ENCODE measurements at places on chromosomes 6 and 20.

- no peak for DNase-seq
Observed at GRCh38 chr6:121382467-121383121, 48.3 kb upstream of the TBC1D32 start.

DNA sequence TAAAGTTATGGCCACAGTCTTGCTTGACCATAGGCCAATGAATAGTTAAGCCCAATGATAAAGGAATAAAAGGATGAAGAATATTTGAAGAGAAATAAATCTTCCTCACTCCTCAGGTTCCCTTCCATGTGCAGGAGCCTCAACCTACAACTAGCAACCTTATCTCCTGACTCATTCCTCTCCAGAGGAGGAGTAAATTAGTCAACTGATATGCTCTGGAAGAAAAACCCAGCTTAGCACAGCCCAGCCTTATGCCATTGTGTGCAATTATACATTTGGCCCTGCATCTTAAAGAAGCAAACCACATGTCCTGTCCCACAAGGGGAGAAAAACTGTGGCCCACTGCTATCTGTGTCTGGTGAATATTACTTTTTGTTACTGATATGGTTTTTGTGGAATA is 82.1 kb downstream of the PHIP start:
- DNase-seq, result no peak

DNA sequence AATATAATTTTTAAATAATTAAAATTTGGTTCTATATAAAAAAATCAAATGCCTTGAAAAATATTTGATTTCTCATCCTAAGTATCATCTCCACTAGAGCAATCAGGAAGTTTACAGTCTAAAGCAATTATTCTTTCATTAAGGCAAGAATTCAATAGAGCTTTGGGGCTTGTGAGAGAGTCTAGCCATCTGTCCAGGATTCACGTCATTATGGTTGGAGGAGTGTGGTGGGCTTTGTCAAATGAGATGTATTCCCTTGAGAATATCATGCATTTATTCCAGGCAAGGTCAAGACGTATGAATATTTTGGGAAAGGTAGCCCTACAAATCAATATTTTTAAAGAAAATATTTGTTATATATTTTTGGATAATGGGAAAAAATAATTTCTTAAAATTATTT is 132.4 kb downstream of the ELOVL4 start:
- DNase-seq, result no peak

DNA sequence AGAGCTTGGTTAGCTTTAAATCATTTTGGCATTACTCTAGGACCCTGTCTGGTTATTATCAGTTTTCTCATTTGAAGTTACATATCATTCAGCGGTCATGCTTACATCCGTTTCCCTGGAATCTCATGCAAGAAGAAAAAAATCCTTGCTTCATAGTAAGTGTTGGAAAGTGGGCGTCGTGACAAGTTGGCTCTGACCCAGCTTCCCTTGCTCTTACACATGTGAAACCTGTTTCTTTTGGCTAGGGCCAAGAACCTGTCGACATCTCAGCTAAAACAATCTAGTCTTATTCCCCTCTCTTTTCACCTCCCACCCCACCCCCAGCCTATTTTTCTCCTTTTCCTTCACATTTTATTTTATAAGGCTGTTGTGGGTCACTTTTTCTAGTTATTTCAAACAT is 45.5 kb downstream of the ANKS1A start:
- DNase-seq, result no peak

DNA sequence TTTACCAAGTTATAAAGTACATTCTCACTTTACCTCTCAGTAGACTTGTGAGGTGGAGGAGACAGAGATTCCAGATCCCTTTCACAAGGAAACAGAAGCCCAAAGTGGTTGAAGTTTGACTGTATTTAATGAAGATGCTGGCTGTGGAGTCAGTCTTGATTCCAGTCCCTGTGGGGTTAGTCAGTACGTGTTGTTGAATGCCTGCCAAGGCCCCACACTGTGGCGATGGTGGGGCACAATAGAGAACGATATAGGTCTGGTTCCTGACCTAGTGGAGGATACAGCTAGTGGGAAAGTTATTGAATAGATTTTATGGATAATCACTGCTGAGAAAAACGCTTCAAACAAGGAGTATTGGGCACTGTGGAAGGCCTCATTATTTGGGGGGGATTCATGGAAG is 71.4 kb downstream of the LRRC1 start:
- DNase-seq, result no peak

DNA sequence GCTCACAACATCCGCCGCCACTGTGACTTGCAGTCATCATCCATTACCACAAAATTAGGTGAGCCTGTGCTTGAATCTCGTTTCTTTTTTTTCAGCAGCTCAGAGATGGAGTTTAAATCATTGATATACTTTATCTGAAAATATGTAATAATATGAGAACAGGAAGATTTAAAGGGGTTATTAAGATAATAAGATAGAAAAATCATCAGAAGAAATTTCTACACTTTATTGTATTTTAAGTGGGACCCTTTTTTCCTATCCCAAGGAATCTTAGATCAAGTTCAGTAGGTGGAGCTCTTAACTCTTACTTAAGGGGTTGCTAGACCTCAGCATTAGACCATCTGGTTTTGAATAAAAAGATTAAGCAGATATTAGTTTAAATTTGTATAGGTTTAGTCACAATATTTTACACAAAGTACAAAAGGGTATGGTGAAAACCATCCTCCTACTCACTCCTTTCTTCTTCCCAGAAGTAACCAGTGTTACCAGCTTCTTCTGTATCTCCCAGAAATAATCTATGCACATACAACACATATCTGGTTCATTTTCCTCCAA is 9.4 kb upstream of the NCOA7 start:
- no peak for DNase-seq

DNA sequence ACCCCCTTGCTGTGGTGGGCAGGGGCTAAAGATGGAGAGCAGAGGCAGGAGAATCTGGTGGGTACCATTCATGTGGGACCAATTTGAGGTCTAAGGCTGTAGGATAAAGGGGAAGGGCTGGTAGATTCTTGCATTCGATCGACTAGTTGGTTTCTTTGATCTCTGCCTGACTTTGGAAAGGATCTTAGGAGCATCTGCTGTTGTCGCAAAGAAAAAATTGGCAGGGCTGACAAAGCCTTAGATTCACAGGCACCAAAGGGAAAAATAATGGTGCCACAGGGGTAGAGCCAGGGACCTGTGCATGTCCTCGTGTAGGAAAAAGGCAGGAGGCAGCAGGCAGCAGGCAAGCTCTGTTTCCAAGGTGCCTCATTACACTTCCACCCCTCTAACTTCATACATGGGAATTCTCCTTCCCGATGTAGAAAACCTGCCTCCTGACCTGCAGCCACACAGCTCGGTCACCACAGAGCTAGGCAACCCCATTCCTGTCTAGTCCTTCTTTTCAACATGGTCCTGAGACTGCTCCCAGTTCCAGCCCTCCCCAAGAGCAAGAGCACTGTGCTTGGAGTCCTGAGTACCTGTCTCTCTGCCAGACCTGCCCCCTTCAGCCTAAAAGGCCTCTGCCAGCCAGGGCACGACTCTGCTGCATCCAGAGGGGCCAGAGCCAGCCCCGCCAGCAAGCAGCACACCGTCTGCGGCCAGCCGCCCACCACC is 71.9 kb downstream of the FGD2 start:
- no peak for DNase-seq

- peak; percentile 14 for DNase-seq
Observed at GRCh38 chr20:41746635-41747034, 128.5 kb upstream of the CHD6 start.

GRCh38 chr6:98380589-98380988 is 453.8 kb upstream of the POU3F2 start:
- no peak for DNase-seq

DNA sequence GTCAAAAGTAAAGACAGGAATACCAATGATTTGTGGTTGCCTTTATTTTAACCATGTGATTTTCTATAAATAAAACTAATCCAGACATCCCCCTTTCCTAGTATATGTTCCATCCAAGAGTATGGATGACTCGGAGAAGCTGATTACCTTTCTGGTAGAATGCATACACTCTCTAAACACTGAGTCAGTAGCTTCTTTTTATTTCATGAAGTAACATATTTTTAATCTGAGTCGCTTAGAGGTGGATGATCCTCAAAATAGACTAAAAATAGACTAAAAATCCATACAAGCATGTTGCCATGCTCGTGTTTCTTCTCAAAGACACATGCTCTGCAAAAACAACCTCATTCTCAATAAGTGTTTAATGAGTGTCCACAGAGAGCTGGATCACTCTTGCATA is 263.7 kb downstream of the COL12A1 start:
- DNase-seq, result no peak

DNA sequence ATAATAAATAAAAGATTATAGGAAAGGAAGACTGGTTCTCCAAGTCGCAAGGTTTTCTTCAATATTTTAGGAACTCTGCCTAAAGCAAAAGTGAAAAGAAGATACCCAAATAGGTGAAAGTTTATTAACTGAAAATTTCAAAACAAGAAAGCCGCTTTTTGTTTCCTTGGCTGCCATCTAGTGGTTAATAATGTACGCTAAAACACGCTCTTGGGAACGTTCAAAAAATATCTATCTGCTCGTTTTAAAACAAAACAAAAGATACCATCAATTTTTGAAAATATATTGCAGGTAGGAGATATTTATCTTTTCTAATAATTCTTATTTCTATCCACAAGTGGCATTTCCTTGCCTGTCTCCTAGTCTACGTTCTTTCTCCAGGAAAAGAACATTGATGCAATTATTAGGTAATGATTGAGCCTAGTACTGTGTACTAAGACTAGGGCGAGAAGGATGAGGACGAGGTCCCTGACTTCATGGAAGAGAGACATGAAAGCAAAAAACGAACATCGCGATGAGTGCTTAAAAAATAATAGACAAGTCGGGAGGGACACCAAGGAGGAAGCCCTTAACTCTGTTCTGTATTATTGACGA is 97.2 kb downstream of the SPTLC3 start:
- peak; percentile 67 for DNase-seq

DNA sequence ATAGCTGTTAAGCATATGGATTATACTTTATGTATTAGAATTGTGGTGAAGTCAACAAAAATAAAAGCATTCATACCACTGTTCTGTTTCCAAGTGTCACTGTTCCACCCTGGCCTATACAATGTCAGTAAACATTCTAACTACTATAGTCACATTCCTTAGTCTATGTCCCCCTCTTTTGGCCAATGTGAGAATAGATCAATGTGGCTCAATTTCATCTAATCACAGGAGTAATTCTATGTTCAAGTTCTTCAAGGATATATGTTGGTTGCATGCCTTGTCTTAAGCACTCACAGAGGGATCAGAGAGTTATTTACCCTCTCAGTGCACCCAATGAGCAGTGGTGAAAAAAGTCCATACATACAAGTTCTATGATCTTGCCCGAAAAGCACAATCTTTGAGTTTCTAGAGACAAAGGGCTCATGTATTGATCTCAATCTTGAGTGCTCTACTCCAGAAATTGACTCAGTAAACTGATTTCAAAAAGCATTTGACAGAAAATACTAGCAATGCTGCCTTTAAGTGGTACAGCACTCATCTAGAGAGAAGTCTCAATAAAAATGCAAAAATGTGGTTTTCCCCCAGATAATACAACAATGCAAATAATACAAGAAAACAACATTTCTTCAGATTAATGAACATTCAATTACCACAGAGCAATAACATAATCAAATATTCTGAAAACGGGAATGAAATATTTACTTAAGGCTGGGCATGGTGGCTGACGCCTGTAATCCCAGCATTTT is 16.5 kb downstream of the SMLR1 start:
- peak; percentile 57 for DNase-seq

DNA sequence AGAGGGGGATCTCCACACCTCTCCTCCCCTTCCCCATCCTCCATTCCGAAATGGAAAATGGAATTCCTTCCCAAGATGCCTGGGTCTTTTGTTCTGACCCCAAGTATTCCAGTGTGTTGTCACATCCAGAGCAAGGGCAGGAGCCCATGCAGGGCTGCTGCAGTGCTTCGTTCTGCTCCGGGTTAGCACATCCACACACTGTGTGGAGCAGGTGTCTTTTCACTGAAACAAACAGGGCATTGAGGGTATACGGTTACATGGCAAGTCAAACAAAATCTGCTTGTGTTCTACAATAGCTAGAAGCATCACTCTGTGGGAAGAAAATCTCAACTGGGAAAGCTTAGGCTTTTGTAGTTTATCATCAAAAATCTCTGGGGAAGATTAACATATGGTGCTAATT is 56.9 kb downstream of the LYRM2 start:
- peak; percentile 56 for DNase-seq

GRCh38 chr6:121595646-121596045 is 160.2 kb downstream of the GJA1 start:
- DNase-seq, result no peak

GRCh38 chr6:52691718-52692117 is 20.8 kb downstream of the TMEM14A start:
- DNase-seq, result peak; percentile 18

DNA sequence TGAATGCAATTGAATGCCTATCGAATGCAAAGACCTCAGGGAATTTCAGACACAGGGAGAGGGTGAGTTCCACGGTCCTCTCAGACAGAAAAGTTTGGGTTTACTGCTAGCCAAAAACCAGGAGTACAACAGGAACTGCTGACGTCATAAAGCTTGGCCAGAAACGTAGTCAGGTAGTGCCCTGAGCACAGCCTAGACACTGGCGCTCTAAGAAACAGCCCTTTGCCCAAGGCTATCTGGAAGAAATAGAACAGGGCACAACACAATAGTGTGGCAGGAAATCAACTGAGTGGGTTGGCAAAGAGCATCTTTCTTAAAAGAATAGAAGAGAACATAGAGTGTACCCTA is 58.0 kb downstream of the GFOD1 start:
- no peak for DNase-seq

DNA sequence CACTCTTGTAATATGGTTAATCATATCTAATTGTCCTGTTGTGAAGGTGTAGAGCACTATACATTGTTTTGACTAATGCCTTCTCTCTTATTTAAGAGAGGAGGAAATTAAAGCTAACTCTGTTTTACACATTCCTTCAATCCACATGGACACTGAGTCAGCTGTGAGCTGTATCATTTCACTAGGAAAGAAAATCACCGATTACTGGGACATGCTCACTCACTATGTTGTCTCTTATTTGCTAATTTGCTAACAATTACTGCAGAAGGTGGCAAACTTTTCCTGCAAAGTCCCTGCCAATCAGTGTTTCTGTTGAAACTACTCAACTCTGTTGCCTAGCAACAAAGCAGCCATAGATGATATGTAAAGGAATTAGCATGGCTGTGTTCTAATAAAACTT is 98.2 kb downstream of the BCAS1 start:
- DNase-seq, result no peak

GRCh38 chr6:27478141-27478705 is 5.3 kb upstream of the ZNF184 start:
- DNase-seq, result peak; percentile 49

- DNase-seq, result no peak
Observed at GRCh38 chr6:24441599-24441904, 38.8 kb downstream of the MRS2 start.

DNA sequence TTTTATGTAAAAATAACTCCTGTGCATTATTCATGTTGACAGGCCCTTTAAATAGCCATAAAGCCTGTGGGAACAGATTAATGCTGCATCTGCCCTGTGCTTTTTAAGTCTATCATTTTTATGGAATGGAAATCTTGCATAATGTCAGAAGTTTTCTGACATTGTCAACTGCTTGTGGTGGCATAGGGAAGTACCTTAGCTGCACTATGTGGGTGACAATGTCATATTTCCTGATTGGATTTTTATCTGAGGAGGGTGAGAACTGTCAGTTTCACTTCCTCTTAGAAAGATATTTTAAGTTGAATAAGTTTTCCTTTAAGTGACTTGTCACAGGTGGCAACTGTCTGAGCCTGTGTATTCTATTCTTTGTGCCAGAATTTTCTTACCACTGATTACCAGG is 267.9 kb downstream of the PLCB1 start:
- no peak for DNase-seq

- no peak for DNase-seq
Observed at GRCh38 chr6:29861521-29862255, 34.1 kb downstream of the HLA-G start.

- DNase-seq, result no peak
Observed at GRCh38 chr20:53379014-53379832, 214.4 kb downstream of the ZNF217 start.

Measured in DMS53 (cell line).